CD4-positive, alpha-beta T cell treated with Interleukin-4 for 1 hour (primary cell): ENCODE measurements at places on chromosomes 11 and 22.

DNA sequence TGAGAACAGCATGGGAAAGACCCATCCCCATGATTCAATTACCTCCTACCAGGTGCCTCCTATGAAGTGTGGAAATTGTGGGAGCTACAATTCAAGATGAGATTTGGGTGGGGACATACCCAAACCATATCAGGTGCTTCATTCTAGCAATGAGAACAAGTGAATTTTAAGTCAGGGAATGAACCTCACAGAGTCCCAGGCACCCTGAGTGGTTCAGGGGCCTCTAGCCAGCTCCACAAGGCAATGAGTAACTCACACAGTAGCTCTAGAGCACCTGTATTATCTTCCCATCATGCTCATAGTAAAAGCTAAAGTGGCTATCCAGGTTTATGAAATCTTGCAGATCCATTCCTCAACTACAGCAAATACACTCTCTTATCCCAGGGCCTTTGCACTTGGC, 13.1 kb upstream of the ACCSL start:
- no peak for DNase-seq

- no peak for DNase-seq
These were observed 27.3 kb upstream of the NFAM1 start for GRCh38 chr22:42459287-42460063.

GRCh38 chr11:76659672-76660532, 10.6 kb downstream of the LRRC32 start:
- DNase-seq: no peak

GRCh38 chr11:71183878-71184277, 68.5 kb downstream of the SHANK2 start:
- no peak for DNase-seq

- no peak for DNase-seq
These were observed 52.6 kb downstream of the TCF20 start for GRCh38 chr22:42217752-42218280.

DNA sequence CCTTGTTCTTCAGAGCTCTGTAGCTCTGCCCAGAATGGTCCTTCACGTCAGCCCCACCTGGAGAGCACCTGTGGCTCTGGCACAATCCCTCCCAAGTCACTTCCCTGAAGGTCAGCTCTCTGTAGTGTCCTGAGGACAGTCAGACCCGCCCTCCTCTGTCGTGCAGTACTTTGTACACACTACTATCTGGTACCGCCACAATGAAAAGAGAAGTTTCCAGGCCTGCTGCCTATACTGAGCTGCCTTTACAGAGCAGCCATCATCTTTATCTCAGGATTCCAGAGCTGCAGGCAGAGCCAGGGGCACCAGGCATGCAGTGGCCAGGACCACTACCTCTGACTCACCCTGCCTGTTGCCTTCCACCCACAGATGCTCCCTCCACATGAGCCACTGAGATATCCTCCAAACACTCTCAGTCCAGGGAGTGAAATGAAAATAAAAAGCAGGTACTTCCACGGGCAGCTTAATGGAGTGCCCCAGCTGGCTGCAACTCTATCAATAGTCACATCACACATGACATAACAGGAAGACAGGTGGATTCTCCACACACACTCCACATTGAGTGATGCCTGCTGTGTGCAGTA, 7.3 kb downstream of the PACSIN2 start:
- DNase-seq: no peak

DNA sequence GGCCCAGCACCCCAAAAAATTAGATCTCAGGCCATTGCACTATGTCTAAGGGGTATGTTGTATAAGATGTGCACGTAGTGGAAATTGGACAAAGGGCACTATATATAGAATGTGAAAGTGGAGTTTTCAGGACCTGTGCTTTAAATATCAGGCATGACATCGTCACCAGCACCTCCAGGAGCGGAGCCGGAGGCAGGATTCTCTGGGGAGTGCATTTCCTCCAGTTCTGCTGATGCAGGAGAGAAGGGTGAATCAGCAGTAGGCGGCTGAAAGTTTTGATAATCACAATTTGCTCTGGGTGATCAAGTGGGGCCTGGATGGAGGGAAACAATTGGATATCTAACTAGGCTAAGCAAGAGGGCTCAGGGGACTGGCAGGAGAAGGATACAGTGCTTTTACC, 69.1 kb upstream of the NTM start:
- no peak for DNase-seq

- DNase-seq: no peak
These were observed 38.0 kb upstream of the CD82 start for GRCh38 chr11:44527476-44527875.

GRCh38 chr11:26717771-26718170, 4.1 kb downstream of the SLC5A12 start:
- DNase-seq: no peak

DNA sequence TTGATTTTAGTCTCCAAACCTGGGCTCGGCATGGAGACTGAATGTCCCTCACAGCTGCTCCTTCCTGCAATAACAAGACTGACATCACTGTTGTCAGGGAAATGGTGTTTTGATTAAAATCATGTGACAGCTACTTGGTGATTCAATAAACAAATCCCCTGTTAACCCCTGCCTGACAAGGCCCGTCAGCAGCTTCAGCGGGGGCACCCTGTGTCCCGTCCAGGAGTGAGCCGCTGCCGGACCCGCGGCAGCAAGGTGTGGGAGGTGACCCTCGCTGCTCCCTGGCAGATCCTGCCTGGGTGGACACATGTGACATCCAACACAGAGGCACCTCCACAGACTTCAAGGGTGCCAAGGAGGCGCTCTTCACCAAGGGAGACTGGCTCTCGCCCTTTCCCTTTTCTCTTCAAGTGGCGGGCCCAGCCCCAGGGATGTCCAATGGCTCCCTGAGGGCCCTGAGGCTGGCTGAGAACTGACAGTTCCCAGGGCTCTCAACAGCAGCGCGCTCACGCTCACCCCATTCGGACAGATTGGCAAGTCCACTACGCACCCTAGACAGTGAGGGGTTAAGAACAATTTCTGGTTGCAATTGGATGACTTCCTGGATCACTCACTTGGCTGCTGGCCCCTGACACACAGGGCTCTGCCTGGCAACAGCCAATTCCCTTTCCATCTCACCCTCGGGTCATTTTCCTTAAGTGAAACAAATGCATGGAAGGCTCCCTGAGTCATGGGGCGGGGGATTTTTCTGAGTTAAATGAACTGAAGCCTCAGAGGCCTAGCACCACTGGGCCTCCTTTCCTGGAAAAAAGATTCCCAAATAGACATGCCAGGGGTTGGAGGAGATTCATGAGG, 30.7 kb downstream of the PPP2R1B start:
- DNase-seq: no peak
